ENCODE measurements at places on chromosomes 2 and 18. TPM values are rescaled to one million over a fixed set of nuclear protein-coding genes. Genes with fewer than 3 reads are reported as not detected.
A peak's percentile ranks its signal among the peaks of the same experiment; 100 is the strongest.

GRCh38 chr2:202033317-202034248 is at the start of gene FZD7:
TSS of gene FZD7 (plus strand) at chr2:202033855. CDS start at chr2:202034648, 793 bp downstream.
- peak; percentile 88 for DNase-seq

DNA sequence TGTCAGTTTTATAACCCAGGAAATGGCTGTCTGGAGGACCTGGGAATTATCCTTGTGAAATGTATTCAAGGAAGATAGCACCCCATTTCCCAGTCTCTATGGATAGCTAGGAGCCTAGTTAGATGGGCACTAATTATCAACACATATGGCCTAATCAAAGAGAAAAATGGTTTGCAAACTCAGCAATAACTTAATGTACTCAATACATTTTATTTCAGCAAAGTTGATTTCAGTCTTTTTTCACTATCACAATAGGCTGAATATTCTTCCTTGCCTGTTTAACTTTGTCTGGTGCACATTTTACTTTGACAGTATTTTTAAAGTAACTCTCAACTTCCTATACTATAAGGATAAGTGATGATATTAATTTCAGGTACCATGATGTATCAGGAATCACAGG is 756.3 kb downstream of the CCDC85A start:
- DNase-seq = no peak

The TAF1B gene
- 9.9 TPM for total RNA-seq

- no peak for DNase-seq
These were observed 375.8 kb upstream of the LYPD1 start for GRCh38 chr2:133045787-133046186.

- no peak for DNase-seq
These were observed 35.2 kb downstream of the CYRIA start for GRCh38 chr2:16630463-16630862.

The ALKAL2 gene
- not detected for total RNA-seq

The SOCS6 gene
- 21.1 TPM for total RNA-seq

DNA sequence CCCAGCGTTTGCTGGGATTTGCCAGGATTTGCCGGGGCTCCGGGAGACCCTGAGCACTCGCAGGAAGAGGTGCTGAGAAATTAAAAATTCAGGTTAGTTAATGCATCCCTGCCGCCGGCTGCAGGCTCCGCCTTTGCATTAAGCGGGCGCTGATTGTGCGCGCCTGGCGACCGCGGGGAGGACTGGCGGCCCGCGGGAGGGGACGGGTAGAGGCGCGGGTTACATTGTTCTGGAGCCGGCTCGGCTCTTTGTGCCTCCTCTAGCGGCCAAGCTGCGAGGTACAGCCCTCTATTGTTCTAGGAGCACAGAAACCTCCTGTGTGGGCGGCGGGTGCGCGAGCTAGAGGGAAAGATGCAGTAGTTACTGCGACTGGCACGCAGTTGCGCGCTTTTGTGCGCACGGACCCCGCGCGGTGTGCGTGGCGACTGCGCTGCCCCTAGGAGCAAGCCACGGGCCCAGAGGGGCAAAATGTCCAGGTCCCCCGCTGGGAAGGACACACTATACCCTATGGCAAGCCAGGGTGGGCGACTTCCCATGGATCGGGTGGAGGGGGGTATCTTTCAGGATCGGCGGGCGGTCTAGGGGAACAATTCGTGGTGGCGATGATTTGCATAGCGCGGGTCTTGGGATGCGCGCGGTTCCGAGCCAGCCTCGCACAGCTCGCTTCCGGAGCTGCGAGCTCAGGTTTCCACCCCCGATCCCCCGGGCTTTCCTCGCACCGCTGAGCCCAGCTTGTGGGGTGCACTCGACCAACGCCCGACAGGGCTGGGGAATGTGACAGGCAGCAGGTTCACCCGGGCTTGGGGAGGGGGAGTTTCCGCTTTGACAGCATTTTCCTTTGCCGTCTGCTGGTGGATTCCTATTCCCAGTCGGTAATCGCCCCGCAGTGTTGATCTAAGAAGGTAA is 2.8 kb downstream of the ONECUT2 start:
- peak; percentile 89 for DNase-seq

DNA sequence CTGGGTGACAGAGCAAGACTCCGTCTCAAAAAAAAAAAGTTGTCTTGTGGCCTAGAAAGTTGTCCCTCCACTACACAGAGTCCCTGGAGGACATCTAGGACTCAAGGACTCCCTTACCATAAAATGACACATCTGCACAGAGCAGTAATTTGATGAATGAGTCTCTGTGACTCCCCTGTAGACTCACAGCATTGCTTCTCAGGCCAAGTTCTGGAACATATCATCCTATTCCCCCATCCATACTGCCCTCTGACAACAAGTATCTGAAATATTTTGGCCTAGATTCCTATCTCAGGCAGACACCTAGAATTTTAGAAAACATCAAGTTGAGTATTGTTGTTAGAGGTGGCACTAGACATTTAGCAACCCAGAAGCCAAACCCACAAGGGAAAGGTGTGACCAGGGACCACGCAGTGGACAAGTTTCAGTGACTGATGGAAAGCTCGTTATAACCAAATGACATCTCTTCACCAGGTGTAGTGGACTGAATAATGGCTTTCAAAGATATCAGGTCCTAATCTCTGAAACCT is 97.9 kb upstream of the ATP8B1 start:
- DNase-seq = no peak

DNA sequence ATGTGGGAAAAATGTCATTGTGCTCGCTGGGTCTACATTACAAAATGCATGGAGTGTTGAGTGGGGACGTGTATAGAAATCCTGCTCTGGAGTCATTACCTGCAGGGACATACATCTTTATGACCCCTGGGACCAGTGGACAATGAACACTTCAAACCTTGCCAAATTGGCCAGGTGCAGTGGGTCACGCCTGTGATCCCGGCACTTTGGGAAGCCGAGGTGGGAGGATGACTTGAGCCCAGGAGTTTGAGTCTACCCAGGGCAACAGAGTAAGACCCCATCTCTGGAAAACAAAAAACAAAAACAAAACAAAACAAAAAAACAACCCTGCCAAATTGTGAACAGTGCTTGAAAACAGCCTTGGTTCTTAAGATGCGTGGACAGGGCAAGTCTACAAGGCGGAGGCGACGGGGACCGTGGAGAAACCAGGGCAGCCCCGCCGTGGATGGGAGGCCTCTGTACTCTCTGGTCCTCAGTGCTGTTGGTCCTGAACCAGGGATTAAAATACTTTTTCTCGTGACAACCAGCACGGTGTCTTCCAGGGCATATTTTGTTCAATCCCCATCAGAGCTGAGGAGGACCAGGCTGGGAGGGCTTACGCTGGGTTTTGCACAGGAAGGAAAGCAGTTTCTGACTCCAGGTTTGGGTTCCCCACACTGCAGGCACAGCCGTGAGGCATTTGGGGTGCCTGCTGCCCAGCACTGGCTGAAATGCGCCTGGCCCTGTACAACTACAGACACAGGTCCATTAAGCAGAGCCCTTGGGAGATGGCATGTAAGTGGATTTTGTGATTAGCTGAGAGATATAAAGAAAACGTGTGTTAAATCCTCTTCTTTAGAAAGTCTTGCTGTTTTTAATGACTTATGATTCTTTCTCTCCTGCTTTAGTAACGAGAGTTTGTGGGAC is 13.7 kb downstream of the COLEC11 start:
- no peak for DNase-seq

The IL1RL2 gene
- 2.4 TPM for total RNA-seq

GRCh38 chr2:193332941-193333340 is 1138.2 kb upstream of the TMEFF2 start:
- no peak for DNase-seq

The IL1F10 gene
- total RNA-seq = not detected

GRCh38 chr18:55289775-55290174 is 298.2 kb downstream of the TCF4 start:
- DNase-seq = no peak

- DNase-seq = no peak
These were observed 123.0 kb upstream of the ARHGAP28 start for GRCh38 chr18:6606411-6607085.

- DNase-seq = no peak
These were observed 19.0 kb downstream of the CLUL1 start for GRCh38 chr18:615773-616172.

DNA sequence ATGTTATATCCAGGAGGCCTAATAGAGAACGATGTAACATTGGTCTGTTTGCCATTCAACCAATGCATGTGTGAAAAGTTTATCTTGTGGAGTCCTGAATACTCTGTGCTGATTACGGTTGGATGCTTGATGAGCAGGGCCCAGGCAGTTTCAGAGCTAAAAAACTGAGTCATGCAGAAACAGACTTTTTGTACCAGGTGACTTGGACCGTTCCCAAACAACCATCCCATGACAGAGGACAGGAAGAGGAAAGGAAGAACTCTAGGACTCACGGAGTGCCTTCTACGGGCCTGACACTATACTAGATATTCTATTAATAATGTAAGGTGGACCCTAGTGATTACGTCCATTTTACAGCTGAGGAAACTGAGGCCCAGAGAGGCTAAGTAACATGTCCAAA is 142.1 kb downstream of the ARHGAP28 start:
- DNase-seq = no peak

All from HT-29 (cell line).